ENCODE measurements at places on chromosomes 11 and 22. TPM values are rescaled to one million over a fixed set of nuclear protein-coding genes. Genes with fewer than 3 reads are reported as not detected.

The TRIM44 gene
- 55.0 TPM for polyA plus RNA-seq

The SHISA8 gene
- 0.51 TPM for polyA plus RNA-seq

The DGCR2 gene
- polyA plus RNA-seq, result 30.9 TPM

The TMEM132A gene
- 0.46 TPM for polyA plus RNA-seq

The TRIM51 gene
- not detected for polyA plus RNA-seq

The OR52A1 gene
- polyA plus RNA-seq, result not detected

The TTC28 gene
- 3.7 TPM for polyA plus RNA-seq

The IFITM1 gene
- polyA plus RNA-seq, result 178 TPM

The BTBD10 gene
- 12.0 TPM for polyA plus RNA-seq

The GRIK4 gene
- polyA plus RNA-seq, result not detected

The SEC14L2 gene
- polyA plus RNA-seq, result 0.84 TPM

The HTR3A gene
- 6.7 TPM for polyA plus RNA-seq

The PGA5 gene
- not detected for polyA plus RNA-seq

The PAX6 gene
- not detected for polyA plus RNA-seq

The DKK3 gene
- not detected for polyA plus RNA-seq

The ISX gene
- not detected for polyA plus RNA-seq

The SMTNL1 gene
- not detected for polyA plus RNA-seq

The MRGPRX4 gene
- not detected for polyA plus RNA-seq

The PLEKHA7 gene
- not detected for polyA plus RNA-seq

The AIFM3 gene
- not detected for polyA plus RNA-seq

The ANO3 gene
- not detected for polyA plus RNA-seq

The MICALL1 gene
- polyA plus RNA-seq, result 3.0 TPM

The PHOX2A gene
- not detected for polyA plus RNA-seq

The PLET1 gene
- polyA plus RNA-seq, result not detected

The HSD17B12 gene
- 40.8 TPM for polyA plus RNA-seq

The C1QTNF4 gene
- polyA plus RNA-seq, result 0.91 TPM

The OR5D16 gene
- not detected for polyA plus RNA-seq

The CSKMT gene
- polyA plus RNA-seq, result 3.9 TPM

The TUBA8 gene
- polyA plus RNA-seq, result 1.4 TPM

The SYT7 gene
- not detected for polyA plus RNA-seq

The SLC1A2 gene
- 0.09 TPM for polyA plus RNA-seq

The LDHAL6A gene
- 0.50 TPM for polyA plus RNA-seq

The ATF4 gene
- 74.9 TPM for polyA plus RNA-seq

The MISFA gene
- 0.51 TPM for polyA plus RNA-seq

The PDGFB gene
- polyA plus RNA-seq, result not detected

The STK33 gene
- 5.5 TPM for polyA plus RNA-seq

The ZNF215 gene
- 0.23 TPM for polyA plus RNA-seq

The CHRM1 gene
- polyA plus RNA-seq, result not detected

The MRPL21 gene
- 116 TPM for polyA plus RNA-seq
